SK-N-SH (cell line): ENCODE measurements at places on chromosomes 13 and 19.

DNA sequence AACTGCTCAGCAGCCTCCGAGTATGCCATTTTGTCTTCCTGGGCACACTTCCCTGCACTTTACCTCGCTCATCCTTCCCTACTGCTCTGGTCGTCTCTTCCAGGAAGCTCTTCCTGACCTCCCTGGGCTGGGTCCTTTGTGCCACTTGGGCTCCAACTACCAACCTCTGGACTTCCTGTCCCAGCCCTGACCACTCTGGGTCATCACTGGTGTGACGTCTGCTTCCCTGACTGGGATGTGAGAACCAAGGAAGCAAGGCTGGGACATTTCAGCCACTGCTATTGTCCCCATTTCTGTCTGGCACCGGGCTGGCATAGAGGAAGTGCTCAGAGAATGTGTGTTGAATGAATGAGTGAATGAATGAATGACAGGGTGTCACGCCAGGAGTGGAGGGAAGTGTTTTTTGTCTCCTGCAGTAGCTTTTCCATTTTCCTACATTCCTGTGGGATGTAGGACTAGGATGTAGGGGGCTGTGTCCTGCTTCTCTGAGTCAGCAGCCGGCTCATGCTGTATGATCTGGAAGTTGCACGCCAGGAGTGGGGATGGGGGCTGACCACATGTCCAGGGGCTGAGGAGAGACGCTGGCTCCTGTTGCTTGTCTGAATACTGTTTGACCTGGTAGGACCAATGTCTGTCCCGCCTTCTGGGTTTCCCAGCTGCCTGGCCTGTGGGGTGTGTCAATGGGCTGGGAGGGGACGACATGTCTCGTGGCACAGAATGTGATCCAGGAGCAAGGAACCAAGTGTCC, 14.7 kb downstream of the NOVA2 start:
- no peak for DNase-seq

- DNase-seq, result no peak
Measured at GRCh38 chr13:94254737-94255136, 224.7 kb downstream of the DCT start.

- DNase-seq, result no peak
Measured at GRCh38 chr19:50535672-50536187, 22.0 kb upstream of the ASPDH start.

DNA sequence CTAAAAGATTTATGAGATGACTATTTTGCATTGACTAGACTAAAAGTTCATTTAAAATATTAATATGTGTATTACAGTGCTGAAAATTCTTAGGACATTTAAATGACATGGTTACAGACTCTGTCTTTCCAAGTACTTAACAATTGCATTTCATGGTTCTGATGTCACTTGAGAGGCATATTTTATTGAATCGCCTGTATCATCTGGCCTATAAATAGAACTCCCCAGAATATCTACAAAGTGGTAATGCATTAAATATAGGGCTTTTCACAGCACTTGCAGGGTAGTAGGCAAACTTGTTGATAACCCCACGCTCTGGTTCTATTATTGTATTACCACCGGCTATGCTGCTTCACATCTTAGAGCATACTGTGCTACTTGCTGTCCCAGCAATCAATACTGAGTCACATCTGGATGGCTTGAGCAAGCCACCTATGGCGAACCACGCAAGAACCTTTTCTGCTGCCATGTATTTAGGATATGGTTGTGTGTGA, 400.6 kb downstream of the HS6ST3 start:
- DNase-seq, result no peak

- no peak for DNase-seq
Measured at GRCh38 chr19:39927076-39927475, 7.4 kb downstream of the FCGBP start.

DNA sequence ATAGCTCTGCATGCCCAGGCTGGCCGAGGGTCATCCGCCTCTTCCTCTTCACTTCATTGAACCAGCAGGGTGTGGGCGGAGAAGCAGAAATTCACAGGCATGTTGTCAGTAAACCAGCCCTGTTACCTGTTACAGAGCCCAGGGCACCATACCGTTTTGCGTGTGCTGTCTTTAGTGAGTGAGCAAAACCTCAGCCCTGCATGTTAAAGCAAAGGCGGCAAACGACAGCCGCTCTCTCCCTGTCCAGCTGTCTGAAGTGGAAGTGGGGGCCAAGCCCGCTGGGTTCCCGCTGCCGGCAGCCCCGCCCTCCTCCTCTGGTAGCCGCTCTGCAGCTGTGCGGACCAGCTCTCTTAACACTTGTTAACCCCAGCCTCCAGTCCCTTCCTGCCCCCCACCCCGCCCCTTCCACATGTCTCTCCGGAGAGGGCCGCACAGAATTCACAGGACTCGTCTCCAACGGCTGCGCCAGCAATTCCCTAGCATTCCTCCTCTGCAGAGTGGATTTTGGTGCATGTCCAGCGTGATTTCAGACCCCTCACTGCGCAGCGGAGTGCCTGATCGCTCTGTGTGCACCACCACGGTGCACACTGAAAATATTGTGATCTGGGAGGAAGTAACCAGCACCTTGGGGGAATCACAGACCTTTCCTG, 12.7 kb downstream of the KLHL26 start:
- no peak for DNase-seq

DNA sequence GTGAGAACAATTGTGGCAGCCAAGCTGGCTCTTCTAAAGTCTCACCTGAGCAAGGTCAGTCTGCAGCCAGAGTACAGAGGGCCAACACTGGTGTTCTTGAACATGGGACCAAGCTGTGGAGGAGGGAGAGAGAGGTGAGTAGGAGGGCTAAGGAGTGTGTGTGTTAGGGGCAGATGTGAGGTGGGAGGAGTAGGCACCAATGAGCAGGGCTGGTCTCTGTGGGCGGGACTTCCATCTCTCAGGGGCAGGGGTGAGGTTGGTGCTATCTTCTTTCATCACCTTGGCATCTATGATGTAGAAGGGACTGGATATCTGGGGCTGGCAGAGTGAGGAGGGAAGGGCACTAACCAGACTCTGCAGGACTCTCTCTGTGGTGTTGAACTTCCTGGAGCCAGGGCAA, 72.4 kb downstream of the MBD3L1 start:
- no peak for DNase-seq
